ENCODE measurements at places on chromosomes 16 and 17.
A peak's percentile ranks its signal among the peaks of the same experiment; 100 is the strongest.

DNA sequence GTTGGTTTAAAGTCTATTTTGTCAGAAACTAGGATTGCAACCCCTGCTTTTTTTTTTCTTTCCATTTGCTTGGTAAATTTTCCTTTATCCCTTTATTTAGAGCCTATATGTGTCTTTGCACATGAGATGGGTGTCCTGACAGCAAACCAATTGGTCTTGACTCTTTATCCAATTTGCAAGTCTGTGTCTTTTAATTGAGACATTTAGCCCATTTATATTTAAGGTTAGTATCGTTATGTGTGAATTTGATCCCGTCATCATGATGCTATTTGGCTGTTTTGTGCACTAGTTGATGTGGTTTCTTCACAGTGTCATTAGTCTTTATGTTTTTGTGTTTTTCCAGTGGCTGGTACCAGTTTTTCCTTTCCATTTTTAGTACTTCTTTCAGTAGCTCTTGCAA, 127.7 kb upstream of the ZNF267 start:
- no peak for DNase-seq

DNA sequence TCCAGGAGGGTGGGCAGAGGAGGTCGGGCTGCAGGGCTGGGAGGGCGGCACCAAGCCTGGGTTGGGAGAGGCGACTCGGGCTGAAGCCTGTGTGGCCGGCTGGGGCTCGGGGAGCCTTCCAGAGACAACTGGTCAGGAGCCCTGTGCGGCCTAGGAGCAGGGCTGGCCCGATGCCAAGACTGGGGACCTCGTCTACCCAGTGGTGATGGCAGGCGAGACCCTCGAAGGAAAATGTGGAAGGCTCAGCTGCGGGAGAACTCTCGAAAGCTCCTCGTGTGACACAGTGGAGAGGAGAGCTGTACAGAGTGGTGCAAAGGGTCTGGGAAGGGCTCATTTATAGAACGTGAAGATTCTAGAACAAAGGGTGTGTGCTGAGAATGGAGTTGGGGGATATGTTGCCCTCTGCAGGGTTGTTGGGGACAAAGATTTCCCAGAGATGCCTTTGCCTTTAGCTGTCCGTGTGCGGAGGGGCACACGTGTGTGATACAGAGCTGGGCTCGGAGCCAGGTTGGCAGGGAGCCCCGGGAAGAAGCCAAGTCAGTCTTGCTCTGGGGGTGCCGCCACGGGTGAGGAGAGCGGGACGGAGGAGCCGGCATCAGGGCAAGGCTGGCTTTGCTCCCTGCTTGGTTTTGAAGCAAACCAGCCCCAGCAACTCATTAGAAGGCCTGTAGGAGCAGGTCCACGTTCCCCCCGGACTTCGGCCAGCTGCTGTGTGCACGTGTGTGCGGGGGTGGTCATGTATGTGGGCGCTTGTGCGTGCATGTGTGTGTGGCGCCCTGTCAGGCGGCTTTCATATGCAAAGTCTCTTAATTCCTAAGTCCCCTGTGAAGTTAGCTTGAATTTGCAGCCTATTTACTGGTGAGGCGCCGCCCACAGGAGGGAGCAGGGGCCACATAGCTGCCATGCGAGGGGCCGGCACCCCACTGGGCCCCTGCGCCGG, 132.4 kb upstream of the CHMP6 start:
- DNase-seq = no peak

GRCh38 chr17:6501359-6501758, 55.0 kb downstream of the PITPNM3 start:
- no peak for DNase-seq

- DNase-seq = no peak
Observed at GRCh38 chr17:17086585-17086984, 44.3 kb downstream of the MPRIP start.

GRCh38 chr17:65017207-65017774, 39.2 kb downstream of the GNA13 start:
- DNase-seq = no peak

DNA sequence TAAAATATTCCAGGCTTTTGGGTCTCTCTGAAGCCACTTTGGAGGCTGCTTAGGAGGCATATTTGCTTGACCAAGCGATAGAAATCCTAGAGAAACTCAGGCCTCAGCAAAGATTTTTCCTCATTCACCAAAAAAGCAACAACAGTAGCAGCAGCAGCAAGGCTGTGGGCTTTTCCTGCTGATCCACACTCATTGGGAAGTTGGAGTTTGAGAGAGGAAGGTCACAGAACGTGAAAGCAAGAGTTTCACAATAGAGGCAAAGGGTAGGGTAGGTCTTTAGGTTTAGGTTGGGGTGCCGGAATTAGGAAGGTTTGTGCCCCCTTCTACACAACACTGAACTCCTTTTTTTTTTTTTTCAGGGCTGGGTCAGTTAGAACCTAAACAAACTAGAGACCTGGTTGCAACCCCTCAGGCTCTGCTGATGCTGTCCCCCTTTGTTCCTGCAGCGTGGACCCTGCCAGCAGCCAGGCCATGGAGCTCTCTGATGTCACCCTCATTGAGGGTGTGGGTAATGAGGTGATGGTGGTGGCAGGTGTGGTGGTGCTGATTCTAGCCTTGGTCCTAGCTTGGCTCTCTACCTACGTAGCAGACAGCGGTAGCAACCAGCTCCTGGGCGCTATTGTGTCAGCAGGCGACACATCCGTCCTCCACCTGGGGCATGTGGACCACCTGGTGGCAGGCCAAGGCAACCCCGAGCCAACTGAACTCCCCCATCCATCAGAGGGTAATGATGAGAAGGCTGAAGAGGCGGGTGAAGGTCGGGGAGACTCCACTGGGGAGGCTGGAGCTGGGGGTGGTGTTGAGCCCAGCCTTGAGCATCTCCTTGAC, 2.0 kb downstream of the TMUB2 start:
- DNase-seq = no peak

GRCh38 chr16:72199761-72200337, 27.9 kb upstream of the PMFBP1 start:
- DNase-seq = no peak

GRCh38 chr16:13038591-13038990, 137.2 kb downstream of the SHISA9 start:
- DNase-seq = no peak

- no peak for DNase-seq
Observed at GRCh38 chr16:11393366-11393765, 48.1 kb downstream of the RMI2 start.

DNA sequence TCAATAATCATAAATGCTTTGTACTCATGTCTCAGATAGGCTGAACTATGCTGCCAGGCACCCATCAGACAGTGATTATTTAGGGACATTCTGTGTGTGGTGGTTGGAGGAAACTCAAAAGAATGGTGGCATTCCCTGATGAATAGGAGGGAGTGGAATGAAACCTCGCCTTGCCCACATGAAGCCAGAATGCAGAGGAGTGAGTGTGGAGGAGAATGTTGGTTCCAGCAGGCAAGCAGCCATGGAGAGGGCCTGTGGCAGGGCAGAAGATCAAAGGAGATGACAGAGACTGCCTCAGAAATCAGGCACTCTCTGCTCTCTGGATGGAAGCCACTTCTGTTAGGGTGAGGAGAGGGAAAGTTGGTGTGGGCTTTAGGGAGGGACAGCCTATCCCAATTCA, 22.5 kb downstream of the KCTD19 start:
- DNase-seq = no peak

GRCh38 chr16:78024159-78024558, 1.8 kb downstream of the CLEC3A start:
- no peak for DNase-seq

DNA sequence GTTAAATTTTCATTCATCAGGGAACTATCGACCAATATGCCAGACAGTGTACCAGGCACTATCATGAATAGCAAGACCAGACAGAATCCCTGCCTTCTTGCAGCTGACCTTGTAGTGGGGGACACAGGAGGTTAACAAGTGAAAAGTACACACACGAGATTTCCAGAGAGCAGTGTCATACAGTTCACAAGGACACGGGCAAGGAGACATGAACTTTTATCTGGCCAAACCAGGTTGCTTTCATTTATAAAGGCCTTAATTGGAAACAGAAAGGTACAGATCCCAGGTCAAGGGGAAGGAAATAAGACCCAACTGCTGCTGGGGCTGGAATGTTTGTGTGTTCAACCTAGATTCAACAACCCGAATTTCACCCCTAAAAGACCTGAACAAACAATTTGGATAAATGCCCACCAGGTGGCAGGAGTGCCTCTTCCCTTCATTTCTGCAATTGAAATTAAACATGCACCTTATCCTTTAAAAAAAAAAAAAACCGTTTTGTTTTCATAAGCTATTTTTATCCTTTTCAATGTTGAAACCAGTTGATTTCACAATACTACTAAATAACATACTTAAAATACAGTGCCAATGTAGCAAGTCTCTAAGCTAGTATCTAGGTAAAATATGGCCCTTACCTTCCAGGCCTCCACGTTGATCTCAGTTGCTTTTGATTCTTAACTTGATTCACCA, 65.9 kb downstream of the EMP2 start:
- DNase-seq = no peak

GRCh38 chr17:81101614-81102306, 63.5 kb upstream of the PVALEF start:
- DNase-seq = peak; percentile 85

- DNase-seq = no peak
Observed at GRCh38 chr17:17024778-17025300, 17.4 kb upstream of the MPRIP start.

GRCh38 chr17:79968116-79968515, 67.6 kb downstream of the TBC1D16 start:
- no peak for DNase-seq
